Osteocyte (in vitro differentiated cells): ENCODE measurements at places on chromosomes 11 and 22. TPM values are rescaled to one million over a fixed set of nuclear protein-coding genes. Genes with fewer than 3 reads are reported as not detected.

The TRIM66 gene
- 10.0 and 10.2 TPM in 2 replicates for total RNA-seq

DNA sequence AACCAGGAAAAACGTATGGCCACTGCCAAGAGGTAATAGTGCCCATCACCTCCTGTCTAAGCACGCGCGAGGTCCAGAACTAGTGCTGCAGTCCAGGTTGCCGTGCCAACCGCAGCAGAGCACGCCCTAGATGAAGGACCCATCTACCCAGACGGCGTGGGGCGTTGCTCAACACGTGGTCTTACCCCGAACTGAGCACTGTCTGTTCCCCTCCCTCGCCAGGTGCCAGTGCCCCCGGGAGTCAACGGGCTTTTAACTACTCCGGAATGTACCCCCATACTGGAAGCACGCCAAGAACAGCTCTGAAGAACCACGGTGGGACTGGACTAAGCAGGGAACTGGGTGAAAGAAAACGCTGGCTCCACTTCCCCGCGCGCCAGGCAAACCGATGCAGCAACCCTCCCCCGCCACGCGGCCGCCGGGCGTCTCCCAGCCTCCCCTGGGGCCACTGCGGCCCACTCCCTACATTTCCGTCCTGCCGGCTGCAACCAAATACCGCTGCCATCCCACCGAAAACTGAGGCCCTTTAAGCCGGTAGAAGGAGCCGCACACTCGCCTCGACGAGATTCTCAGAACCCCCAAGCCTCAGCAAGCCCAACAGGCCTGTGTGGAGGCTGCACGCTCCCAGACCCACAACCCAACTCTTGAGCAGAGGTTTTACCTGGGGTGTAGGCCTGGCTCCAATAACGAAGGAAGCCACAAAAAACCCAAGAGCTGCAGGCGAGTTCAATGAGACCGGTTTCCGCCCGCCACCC lies at the start of gene HSPA8:
TSS of gene HSPA8 (minus strand) at position 734 of the 755 bp plus-strand sequence. CDS start 812 bp downstream, outside the sequence.
- H3K27ac ChIP-seq: peak within 1 kb of the TSS; percentile 99
- peaks cover 51% of the 10 kb centered on the region for H3K36me3 ChIP-seq
- H3K4me1 ChIP-seq: peaks cover 75% of the 10 kb centered on the region
- peak within 1 kb of the TSS; percentile 94 for H3K4me3 ChIP-seq
- H3K27me3 ChIP-seq: no peaks in the 10 kb centered on the region

The OR6M1 gene
- total RNA-seq: not detected in 2 replicates

DNA sequence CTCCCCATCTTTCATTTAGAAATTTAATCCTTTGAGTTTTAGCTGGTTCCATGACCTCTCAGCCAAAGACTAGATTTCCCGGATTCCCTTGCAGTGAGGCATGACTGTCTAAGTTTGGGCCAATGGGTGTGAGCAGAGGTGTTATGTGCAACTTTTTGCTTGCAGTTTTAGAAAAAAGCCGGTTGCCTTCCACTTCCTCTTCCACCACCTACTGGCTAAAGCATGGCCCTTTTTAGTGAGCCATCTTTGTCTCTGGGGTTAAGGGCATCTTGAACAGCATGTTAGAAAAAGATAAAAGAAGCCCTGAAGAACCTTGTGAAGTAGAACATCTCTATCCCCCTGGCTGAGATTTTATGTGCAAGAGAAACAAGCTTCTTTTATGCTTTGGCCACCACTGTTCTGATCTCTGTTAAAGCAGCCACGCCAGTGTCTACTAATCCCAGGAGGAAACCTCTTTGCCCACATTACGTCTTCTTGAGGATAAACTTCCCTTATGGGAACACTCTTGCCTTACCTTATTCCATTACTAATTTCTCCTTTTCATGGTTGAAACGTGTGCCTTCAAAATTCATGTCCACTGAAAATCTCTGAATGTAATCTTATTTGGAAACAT lies 279.9 kb downstream of the TENM4 start:
- H3K27me3 ChIP-seq: no peaks in the 10 kb centered on the region
- no peaks in the 10 kb centered on the region for H3K36me3 ChIP-seq
- no peak overlapping the region for H3K27ac ChIP-seq
- DNase-seq: no peak

- no peak overlapping the region for H3K27ac ChIP-seq
- DNase-seq: no peak
These were observed 579 bp upstream of the RASD2 start for GRCh38 chr22:35539910-35540594.
